Stimulated activated CD4-positive, alpha-beta T cell treated with anti-CD3 and anti-CD28 coated beads, Interleukin-4, amount 100 ng/mL, for 4 hours (primary cell): ENCODE measurements at places on chromosomes 2 and 18.

DNA sequence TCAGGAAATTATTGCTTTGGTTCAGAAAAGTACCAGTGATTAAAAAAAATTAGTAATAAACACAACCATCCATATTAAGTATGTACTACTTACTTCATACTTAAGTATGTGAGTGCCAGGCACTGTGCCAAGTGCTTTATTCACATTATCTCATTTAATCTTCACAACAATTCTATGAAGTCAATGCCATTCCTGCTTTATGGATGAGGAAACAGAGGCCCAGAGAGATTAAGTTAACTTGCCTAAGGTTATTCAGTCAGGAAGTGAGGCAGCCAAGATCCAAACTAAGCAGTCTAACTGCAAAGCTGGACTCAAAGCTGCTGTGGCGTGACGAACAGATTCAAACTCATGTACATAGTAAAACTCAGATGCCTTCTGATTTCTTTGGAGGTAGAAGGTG is 22.3 kb downstream of the DTNB start:
- DNase-seq, result no peak

DNA sequence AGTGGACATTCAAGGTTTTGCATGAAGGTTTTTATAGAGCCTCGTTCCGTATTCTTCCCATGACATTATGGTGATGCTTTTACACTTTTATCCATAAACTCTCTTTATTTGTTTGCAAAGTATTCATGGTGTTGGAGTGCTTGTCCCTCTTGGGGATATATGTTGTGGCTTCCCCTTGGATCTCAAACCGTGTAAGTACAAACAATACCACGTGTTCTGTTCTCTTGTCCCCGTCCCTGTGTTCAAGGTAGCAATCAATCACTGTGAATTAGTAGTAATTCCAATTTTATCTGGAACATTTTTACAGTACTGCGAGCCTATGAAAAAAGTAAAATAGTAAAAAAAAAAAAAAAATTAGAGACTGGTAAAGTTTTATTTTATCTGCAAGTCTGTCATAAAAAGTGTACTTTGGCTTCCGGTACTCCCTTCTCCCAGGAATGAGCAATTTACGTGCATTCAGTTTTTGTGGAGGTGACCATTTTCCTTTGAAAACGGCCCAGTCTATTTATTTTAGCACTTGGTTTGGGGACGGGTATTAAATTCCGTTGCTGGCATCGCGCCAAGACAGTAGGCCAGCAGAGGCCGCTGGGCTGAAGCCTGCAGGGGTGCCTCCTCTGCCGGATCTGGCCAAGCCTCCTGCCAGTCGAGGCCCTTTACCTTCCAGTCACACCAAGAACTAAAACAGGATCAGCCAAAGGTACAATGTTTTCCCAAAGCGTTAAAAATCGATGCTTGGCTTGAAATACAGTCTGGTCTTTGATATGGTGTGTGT is 175.7 kb downstream of the SOCS6 start:
- DNase-seq, result no peak

GRCh38 chr18:27695052-27695451 is 481.9 kb downstream of the CDH2 start:
- no peak for DNase-seq

- DNase-seq, result no peak
Observed at GRCh38 chr2:45498661-45499550, 112.2 kb downstream of the SRBD1 start.

- DNase-seq, result no peak
Observed at GRCh38 chr2:128513961-128514283, 195.3 kb upstream of the HS6ST1 start.

- DNase-seq, result no peak
Observed at GRCh38 chr2:25090801-25091200, 48.9 kb downstream of the EFR3B start.

DNA sequence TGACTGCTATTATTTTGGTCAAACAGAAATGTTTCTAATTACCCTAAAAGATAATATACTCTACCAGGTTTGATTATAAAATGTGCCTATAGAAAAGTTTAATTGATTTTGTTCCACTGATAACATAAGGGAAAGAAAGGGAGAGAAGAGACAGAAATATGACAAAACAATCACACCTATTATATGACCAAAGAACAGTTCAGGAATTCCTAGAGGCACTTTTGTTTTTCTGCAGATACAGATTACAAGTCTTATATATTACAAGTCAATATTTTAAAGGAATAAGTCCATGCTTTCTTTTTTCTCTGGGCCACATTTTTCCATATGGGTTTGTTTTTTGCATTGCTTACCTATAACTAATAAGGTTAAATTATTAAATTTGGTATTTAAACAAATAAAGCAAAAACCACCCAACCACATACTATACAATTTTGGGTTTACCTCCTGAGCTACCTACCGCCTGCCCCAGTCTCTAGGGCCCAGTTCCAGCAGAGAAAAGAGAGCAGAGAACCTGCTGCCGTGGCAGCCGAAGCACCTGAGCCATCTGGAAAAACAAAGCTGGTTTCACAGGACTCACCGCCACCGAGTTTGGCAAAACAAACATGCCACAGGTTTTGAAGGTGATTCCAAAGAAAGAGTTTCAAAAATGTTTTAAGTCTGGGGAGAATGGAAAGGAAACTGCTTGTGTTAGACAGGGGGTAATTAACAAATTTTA is 92.1 kb downstream of the DYM start:
- DNase-seq, result no peak

- no peak for DNase-seq
Observed at GRCh38 chr2:14861181-14861580, 228.7 kb downstream of the LRATD1 start.
